ENCODE measurements at places on chromosomes 16 and 17. TPM values are rescaled to one million over a fixed set of nuclear protein-coding genes. Genes with fewer than 3 reads are reported as not detected.

RECQL5 gene
- total RNA-seq: 11.3 TPM

HYDIN gene
- 2.6 TPM for total RNA-seq

KARS1 gene
- 89.3 TPM for total RNA-seq

KCNH6 gene
- not detected for total RNA-seq

PRSS36 gene
- 1.1 TPM for total RNA-seq

CD68 gene
- total RNA-seq: 11.4 TPM

GEMIN4 gene
- 10.9 TPM for total RNA-seq

CD300H gene
- not detected for total RNA-seq

CDH3 gene
- not detected for total RNA-seq

SLC5A11 gene
- not detected for total RNA-seq

- no peak for DNase-seq
These were observed 39.4 kb upstream of the MRC2 start for GRCh38 chr17:62588109-62588508.

GRCh38 chr16:58859958-58860669 is 126.0 kb upstream of the GOT2 start:
- DNase-seq: no peak

GRCh38 chr16:11824362-11824761 is 27.0 kb downstream of the RSL1D1 start:
- DNase-seq: no peak

DNA sequence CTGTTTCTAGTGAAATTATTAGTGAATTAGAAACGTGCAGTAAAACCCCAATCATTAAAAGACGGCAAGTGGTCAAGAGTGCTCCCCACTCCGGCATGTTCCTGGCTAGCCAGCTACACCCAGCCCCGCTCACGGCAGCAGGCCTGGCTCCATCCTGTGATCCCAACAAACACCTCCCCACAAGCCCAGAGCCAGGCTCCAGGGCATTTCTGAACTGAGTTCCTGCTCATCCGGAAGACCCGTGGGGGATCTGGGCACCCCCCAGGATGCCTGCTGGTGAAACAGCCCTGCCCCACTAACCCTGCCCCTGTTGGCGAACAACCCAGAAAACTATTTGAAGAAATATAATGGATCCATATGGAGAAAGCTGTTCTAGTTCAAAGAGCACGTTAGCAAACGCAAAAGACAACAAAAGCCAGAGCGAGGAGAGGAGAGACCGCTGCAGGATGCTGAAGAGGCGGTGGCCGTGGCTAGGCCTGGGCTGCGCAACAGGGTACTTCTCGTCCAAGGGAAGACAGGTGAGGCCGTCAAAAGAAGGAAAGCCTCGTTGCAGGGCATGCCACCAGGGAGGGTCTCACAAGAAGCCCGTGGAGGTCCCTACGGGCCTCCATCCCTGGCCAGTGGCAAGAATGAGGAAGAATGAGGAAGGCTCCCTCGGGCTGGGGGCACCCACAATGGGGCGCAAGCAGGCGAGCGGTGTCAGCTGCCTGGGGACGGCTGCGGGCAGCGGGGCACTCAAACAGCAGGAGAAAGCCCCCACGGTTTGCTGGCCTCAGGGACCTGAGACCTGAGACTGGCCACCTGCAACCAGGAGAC is 19.2 kb downstream of the SLC16A3 start:
- no peak for DNase-seq

GRCh38 chr16:81623365-81624102 is 155.6 kb upstream of the PLCG2 start:
- DNase-seq: no peak

- no peak for DNase-seq
These were observed 7.3 kb upstream of the DDX52 start for GRCh38 chr17:37650419-37651003.

GRCh38 chr17:83101805-83102480 is 22.5 kb downstream of the METRNL start:
- DNase-seq: no peak

DNA sequence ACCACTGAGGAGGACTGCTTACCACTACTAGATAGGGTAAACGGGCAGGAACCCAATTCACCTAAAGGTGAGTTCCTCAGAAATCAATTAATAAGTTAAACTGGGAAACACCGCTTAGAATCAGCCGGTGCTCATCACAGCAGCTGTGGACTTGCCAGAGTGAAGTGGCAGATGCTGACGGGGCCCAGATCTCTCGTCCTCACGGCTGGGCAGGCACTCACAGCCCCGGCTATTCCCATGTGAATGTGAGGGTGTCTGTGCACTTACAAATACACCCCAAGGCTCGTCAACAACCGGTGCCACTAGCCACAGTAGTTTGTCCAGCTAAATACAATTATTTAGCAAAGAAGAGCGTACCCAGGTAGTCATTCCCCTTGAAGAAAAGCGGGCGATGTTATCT is 29.7 kb downstream of the MBTPS1 start:
- DNase-seq: no peak

DNA sequence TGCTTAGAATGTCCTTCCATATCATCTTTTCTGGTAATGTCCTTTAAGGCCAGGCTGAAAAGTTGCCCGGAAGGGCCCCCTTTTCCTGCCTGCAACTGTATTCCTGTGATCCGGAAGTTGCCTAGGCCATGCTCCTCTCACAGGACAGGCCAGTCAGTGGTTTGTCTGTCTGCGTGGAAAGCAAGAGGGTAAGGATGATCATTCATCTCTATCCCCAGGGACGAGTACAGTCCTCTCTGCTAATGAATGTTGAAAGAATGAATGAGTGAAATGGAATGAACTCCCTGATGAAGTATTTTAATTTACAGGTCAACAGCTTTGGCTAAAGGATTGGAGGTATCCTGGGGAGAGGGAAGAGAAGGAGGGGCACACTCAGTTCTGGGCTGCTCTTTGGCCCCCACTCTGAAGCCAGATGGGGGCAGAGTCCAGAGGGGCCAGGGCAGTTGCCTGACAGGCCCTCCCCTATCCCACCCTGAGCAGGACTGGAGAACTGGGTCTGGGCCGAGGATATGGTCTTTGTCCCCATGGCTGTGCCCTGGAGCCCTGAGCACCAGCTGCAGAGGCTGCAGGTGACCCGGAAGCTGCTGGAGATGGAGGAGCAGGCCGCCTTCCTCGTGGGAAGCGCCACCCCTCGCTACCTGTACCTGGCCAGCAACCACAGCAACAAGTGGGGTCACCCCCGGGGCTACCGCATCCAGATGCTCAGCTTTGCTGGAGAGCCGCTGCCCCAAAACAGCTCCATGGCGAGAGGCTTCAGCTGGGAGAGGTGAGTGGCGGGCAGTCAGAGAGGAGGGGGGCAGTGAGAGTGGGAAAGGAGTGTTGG is 3.2 kb downstream of the AOC3 start:
- DNase-seq: no peak

DNA sequence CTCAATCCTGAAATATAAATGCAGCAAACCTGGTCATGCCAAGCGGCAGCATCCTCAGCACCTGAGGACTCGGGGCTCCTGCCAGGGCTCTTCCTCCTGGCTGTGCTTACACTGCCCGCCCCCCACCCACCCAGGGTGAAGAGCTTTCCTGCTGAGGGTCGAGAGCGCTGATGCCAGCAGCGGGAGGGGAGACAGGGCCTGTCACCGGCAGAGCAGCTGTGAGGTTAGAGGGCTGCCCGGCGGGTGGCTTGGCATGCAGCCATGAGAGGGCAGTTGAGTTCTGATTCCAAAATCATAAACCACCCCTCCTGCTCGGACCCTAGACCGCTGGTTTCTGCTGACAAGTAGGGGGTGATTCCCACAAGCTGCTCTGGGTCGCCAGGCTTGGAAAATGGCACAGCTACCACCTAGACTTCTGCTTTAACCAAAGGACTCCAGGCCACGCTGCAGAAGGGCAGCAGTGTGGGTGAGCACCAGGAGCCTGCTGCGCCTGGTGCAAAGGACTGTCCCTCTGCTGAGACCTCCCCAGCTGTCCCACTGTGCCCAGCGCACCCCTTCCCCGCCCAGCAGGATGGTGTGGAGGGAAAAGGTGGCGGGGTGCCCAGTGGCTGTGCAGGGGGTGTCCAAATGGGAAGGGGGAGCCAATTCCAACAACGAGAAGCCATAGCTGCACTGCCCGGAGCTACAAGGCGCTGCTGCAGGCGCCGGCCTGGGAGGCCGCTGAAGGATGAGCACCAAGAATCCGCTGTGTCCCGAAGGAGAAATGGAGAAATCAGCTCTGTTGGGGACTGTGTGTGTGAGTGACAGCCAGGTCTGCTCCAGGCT is 26.6 kb downstream of the MXRA7 start:
- DNase-seq: peak; percentile 74

DNA sequence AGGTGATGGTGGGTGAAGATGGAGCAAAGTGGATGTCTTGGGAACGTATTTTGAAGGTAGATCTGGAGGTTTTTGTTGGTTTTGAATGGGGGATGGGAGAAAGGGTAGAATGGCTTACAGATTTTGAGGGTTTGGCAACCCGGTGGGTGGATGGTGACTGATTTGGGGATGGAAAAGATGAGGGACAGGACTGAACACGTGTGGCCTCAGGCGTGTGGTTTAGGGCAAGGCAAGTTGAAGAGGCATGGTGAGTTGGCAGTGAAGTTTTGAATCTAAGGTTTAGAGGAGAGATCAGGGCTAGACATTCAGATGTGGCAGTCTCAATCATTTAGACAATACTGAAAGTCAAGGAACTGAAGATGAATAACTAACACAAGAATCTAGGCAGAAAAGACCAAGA is 5.0 kb upstream of the DCTPP1 start:
- DNase-seq: no peak

GRCh38 chr16:11667824-11668622 is at the start of gene SNN:
Gene SNN (plus strand): TSS chr16:11668455. CDS start chr16:11676060, 7,605 bp downstream.
- DNase-seq: peak; percentile 95

GRCh38 chr17:897970-898619 is 81.5 kb downstream of the NXN start:
- no peak for DNase-seq

- no peak for DNase-seq
These were observed 30.9 kb downstream of the SERPINF1 start for GRCh38 chr17:1792495-1793446.

- DNase-seq: no peak
These were observed 116.5 kb downstream of the ADCY9 start for GRCh38 chr16:3999479-4000325.

GRCh38 chr17:28598389-28598788 is 436 bp downstream of the SPAG5 start:
- DNase-seq: no peak

- no peak for DNase-seq
These were observed 191.1 kb upstream of the CIBAR2 start for GRCh38 chr16:85303354-85303883.

GRCh38 chr17:72414967-72415853 is 294.4 kb downstream of the SOX9 start:
- DNase-seq: no peak

DNA sequence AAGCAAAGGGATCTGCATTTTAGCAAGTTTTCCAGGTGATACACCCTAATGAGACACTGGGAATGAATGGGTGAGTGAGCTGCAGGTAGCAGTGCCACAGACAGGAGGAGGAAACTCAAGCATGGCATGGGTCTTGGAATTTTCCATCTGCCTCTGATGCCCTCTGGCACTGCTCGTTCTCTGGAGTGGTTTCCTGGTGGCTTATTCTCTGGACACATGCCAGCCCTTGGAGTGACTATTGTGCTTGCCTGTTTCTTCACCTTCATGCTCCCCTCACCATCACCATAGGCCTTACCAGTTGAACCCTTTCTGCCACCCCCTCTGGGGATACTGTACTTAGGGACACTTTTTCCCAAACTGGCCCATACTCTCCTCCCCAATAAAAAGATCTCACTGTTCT is 1.6 kb downstream of the COASY start:
- DNase-seq: no peak

DNA sequence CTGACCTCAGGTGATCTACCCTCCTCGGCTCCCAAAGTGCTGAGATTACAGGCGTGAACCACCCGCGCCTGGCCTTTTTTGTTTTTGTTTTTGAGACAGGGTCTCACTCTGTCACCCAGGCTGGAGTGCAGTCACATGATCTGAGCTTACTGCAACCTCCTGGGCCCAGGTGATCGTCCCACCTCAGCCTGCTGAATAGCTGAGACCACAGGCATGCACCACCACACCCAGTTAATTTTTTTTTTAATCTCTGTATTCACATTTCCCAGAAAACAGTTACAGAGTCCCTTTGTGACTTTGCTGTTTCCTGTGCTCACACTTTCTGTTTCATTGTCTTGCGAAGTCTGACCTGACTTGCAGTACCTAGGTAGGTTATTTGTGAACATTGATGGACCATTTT is 2.7 kb downstream of the CLUAP1 start:
- peak; percentile 41 for DNase-seq

GRCh38 chr17:33983824-33984574 is 271.1 kb upstream of the CCL2 start:
- DNase-seq: no peak

GRCh38 chr16:63461248-63461841 is 1425.1 kb upstream of the CDH8 start:
- DNase-seq: no peak

DNA sequence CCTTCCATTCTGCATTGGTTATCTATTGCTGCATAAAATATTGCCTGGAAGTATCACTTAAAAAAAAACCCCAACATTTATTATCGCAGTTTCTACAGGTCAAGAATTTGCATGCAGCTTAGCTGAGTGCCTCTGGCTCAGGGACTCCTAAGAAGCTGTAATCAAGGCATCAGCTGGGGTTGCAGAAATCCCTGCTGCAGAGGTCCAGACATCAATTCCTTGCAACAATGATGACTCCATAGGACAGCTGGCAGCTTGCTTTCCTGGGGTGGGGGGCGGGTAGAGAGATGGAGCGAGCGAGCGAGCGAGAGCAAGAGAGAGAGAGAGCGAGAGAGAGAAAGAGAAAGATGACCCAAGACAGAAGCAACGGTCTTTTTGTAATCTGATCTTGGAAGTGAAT is 308.1 kb downstream of the HAPSTR1 start:
- DNase-seq: no peak

DNA sequence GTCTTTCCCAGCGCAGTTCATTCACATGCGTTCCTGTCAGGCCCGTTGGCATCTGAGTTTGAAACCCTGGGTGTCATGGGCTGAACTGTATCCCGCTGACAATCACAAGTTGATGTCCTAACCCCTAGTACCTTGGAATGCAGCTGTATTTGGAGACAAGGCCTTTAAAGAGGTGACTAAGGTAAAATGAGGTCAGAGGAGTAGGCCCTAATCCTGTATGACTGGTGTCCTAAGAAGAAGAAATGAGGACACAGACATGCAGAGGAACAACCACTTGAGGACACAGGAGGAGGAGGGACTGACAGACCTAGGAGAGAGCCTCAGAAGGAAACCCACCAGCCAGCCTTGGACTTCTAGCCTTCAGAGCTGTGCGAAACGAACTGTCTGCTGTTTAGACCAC is 33.1 kb downstream of the TRPV2 start:
- DNase-seq: no peak

DNA sequence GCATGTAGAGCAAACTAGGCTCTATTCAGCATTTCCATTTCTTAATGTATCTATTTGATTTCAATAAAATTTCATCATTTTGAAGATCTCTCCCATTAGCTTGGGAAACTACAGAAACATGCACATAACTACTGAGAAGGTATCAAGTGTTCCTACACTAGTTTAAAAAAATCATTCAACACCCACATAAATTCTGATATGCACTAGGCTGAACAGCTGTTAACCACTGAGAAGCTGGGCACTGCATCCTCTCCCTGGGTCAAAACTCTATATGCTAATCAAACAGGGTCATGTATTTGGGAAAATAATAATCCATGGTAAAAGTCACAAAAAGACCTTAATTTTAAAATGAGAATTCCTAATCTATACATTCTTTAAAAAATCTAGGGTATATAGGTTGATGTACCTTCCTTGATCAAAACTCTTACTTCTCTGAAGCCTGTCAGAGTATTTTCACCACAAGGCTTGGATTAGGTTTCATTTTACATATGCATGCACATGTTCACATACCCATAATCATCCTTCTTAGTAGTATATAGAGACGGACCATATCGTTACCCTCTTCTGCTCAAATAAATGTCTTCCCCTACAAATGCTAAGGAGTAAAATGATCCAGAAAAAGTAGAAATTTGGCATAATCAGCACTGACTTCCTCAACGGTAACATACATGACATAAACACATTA is 57.2 kb downstream of the KANSL1 start:
- no peak for DNase-seq

All from cardiac septum (tissue), 1 donor.